ENCODE measurements at places on chromosomes 11 and 22.

DNA sequence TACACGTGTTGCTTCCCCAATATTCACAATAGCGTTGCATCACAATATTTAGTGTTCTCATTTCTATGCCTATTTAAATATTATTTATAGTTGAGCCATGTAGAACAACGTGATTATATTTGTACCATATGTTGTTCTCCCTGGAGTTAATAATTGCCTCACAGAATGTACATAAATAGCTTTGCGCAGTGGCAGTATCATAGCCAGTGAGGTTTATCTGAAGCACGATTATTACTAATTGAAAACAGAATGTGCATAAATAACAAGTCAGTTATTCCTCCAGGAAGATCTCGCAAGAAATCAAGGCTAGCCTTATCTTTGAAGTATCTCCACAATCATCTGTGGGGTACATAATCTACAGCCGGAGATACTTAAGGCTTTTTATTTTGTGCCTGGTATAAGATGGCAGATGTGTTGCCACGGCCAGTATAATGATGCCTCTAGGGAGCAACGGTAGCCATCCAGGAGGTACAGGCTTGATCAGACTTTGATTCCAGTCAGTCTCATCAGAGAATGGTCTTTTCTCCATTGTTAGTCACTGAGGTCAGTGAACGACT, 197.5 kb downstream of the MSANTD4 start:
- no peaks in the 10 kb centered on the region for H3K27me3 ChIP-seq
- DNase-seq, result no peak
- H3K36me3 ChIP-seq, result no peaks in the 10 kb centered on the region
- H3K4me3 ChIP-seq, result no peak overlapping the region
- H3K4me1 ChIP-seq, result no peaks in the 10 kb centered on the region
- no peak overlapping the region for H3K27ac ChIP-seq

DNA sequence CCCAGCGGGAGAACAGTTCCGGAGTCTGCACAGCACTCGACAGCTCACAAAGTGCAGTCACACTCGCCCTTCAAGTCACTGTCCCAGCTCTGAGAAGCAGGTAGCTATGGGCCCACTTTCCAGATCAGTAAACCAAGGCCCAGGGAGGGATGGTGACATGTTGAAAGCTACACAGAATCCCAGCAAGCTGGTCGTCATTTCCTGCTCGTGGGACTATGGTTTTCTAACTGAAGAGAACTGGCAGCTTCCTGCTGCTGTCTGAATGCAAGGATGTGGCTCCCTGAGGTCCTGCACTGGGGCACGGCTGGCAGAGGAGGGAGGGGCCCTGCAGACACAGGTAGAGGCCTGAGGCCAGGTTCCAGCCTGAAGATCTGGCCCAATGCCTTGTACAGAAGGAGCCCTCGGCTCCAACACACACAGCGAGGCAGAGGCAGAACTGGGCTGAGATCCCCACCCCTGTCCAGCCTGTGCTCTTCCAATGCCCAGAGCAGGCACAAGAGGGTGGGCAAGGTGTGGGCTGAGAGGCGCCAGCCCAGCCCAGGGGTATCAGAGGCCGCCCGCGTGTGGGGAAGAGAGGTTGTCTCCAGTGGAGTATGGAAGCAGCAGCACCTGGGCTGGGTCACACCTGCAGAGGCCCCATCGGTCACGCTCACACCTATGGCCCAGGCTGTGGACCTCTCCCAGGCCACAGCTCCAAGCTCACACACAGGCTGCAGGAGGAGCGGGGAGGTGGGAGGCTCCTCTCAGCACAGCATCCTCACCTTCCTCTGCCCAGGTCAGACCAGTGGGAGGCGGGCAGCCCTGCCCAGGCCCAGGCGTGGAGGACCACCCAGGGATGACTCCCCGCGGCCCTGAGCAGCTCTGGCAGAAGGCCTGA, 119.2 kb downstream of the PHF21B start:
- no peak overlapping the region for H3K27ac ChIP-seq
- no peak overlapping the region for H3K4me3 ChIP-seq
- no peaks in the 10 kb centered on the region for H3K4me1 ChIP-seq
- H3K27me3 ChIP-seq, result peaks cover 3% of the 10 kb centered on the region
- DNase-seq, result no peak
- no peaks in the 10 kb centered on the region for H3K36me3 ChIP-seq

DNA sequence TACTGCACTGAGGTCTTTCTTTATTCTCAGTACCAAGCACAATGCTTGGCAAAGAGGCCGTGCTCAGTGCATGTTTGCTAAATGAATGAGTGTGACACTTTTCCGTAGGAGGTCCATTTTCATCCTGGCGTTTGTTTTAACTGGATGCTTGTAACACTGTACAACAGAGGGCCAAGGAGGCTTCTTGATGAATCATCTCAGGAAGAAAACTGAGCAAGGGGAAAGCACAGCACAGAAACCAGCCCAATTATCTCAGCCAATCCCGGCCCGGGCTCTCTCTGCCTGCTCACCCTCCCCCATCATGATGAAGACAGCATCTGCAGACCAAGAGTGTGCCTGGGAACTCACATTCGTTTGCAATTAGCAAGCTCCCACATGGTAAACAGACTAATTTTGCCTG, 570.3 kb downstream of the OPCML start:
- peaks cover 6% of the 10 kb centered on the region for H3K4me1 ChIP-seq
- H3K36me3 ChIP-seq, result no peaks in the 10 kb centered on the region
- DNase-seq, result peak; percentile 90
- peak overlapping the region; percentile 19 for H3K27ac ChIP-seq
- no peak overlapping the region for H3K4me3 ChIP-seq
- H3K27me3 ChIP-seq, result peaks cover 4% of the 10 kb centered on the region

DNA sequence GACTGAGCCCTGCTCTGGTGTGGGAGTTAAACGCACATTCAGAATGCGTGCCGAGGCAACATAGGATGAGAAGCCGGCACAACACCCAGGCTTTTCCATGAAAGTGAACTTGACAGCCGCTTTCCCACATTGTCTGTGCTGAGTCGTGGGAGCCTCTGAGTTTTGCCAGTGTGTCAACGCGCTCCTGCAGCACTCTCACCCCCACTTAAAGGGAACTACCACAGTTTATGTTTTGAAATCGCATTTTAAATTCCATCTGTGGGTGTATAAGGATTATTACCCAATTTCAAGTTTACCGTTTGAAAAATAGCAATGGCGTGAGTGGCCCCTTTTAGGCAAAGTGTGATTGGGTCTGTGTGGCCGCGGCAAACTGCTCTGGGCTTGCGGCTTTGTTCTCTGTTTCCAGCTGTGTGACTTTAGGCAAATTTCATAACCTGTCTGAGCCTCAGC, 81.5 kb downstream of the FBLN1 start:
- H3K4me1 ChIP-seq, result no peaks in the 10 kb centered on the region
- no peak overlapping the region for H3K4me3 ChIP-seq
- H3K27me3 ChIP-seq, result no peaks in the 10 kb centered on the region
- peak; percentile 53 for DNase-seq
- H3K36me3 ChIP-seq, result no peaks in the 10 kb centered on the region

DNA sequence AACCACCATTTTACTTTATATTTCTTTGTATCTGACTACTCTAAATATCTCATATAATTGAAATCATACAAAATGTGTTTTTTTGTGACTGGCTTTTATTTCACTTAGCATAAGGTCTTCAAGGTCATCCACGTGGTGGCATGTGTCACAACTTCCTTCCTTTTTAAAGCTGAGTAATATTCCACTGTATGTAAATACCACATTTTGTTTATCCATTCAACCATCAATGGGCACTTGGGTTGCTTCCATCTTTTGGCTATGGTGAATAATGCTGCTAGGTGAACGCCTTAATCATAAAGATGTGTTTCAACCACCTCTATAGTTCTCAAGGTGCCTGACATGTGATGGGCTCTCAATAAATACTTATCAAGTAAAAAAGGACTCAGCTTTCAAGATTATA, 15.5 kb downstream of the RAB30 start:
- H3K27ac ChIP-seq, result no peak overlapping the region
- DNase-seq, result no peak
- no peak overlapping the region for H3K4me3 ChIP-seq

DNA sequence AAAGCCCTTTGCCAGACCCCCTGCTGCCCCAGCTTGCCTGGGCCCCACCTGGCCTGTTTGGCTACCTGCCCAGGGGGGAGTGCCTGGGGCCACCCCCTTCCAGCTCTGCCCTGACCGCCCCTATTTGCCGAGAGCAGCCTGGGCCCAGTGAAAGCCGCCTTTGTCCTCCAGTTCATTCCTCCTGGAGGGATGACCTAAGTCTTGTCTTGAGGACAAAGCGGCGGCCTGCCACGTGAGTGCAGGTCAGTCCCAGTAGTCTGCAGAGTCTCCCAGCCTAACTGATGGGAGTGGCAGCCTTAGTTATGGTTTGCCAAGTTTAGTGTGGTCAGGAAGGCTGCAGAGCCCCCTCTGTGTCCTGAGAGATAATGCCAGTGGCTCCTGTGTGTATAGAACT, 115.9 kb upstream of the CRYBB3 start:
- H3K4me3 ChIP-seq, result no peak overlapping the region
- no peak overlapping the region for H3K27ac ChIP-seq
- no peaks in the 10 kb centered on the region for H3K36me3 ChIP-seq
- DNase-seq, result no peak

GRCh38 chr11:1759851-1760220, 3.9 kb downstream of the CTSD start:
- no peak for DNase-seq
- H3K27ac ChIP-seq, result no peak overlapping the region
- H3K4me1 ChIP-seq, result peaks cover 14% of the 10 kb centered on the region
- H3K36me3 ChIP-seq, result no peaks in the 10 kb centered on the region
- H3K27me3 ChIP-seq, result no peaks in the 10 kb centered on the region

- H3K4me1 ChIP-seq, result peaks cover 9% of the 10 kb centered on the region
- H3K27ac ChIP-seq, result peak overlapping the region; percentile 19
- H3K4me3 ChIP-seq, result no peak overlapping the region
- DNase-seq, result peak; percentile 77
- no peaks in the 10 kb centered on the region for H3K27me3 ChIP-seq
Observed at GRCh38 chr11:48193876-48194275, 22.7 kb upstream of the OR4B1 start.

GRCh38 chr22:29750559-29751538, 16.0 kb downstream of the ZMAT5 start:
- no peak for DNase-seq
- H3K4me3 ChIP-seq, result no peak overlapping the region
- H3K27me3 ChIP-seq, result no peaks in the 10 kb centered on the region
- H3K27ac ChIP-seq, result no peak overlapping the region
- no peaks in the 10 kb centered on the region for H3K4me1 ChIP-seq
- no peaks in the 10 kb centered on the region for H3K36me3 ChIP-seq

DNA sequence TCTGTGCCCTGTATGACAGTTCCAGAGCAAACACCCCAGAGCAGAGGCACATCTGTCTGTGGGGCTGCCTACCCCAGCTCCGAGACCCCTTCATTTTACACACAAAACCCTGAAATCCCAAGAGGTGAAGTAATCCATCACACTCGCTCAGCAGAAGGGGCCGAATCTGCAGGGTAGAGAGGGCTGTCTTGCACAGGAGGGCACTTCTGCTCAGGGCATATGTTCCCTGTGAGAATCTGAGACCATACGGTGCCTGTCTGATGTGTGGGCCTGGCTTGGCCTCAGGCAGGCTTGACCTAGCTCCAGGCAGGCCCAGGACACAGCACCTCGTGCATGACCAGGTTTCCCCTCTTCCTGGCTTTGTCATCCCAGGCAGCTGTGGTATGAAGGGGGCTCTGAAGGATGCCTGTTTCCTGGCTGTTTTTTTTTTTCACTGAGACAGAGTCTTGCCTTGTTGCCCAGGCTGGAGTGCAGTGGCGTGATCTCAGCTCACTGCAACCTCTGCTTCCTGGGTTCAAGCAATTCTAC, 37.2 kb downstream of the GRIK4 start:
- no peak overlapping the region for H3K4me3 ChIP-seq
- peaks cover 25% of the 10 kb centered on the region for H3K4me1 ChIP-seq
- H3K27ac ChIP-seq, result peak overlapping the region; percentile 94
- H3K36me3 ChIP-seq, result no peaks in the 10 kb centered on the region
- peak; percentile 19 for DNase-seq

- DNase-seq, result peak; percentile 48
- no peak overlapping the region for H3K4me3 ChIP-seq
- no peak overlapping the region for H3K27ac ChIP-seq
- no peaks in the 10 kb centered on the region for H3K4me1 ChIP-seq
- H3K36me3 ChIP-seq, result no peaks in the 10 kb centered on the region
Observed at GRCh38 chr11:112794331-112794846, 166.8 kb upstream of the NCAM1 start.

DNA sequence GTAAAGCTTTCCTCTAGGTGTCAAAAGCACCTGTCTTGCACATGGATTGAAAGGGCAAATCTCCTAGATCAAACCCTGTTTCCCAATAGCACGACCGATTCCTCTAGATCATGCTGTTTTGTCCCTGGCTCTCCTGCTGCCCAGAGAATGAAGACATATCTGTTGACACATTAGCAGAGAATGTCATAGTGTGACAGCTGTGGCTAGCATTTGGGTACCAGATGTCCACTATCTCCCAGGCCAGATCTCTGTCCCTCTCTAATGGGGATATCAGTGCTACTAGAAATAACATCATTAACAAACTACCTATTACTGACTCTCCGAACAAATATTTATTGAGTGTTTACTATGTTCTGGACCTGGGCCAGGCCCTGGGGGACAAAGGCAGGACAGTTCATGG, 72.4 kb upstream of the ISX start:
- DNase-seq, result no peak
- H3K36me3 ChIP-seq, result no peaks in the 10 kb centered on the region
- H3K27ac ChIP-seq, result no peak overlapping the region
- H3K4me1 ChIP-seq, result no peaks in the 10 kb centered on the region
- H3K27me3 ChIP-seq, result no peaks in the 10 kb centered on the region
- H3K4me3 ChIP-seq, result no peak overlapping the region

- H3K27ac ChIP-seq, result no peak overlapping the region
- no peaks in the 10 kb centered on the region for H3K36me3 ChIP-seq
- peak overlapping the region; percentile 49 for H3K4me3 ChIP-seq
- peaks cover 9% of the 10 kb centered on the region for H3K27me3 ChIP-seq
- no peaks in the 10 kb centered on the region for H3K4me1 ChIP-seq
Observed at GRCh38 chr22:27614006-27614649, 187.4 kb downstream of the MN1 start.

- no peak overlapping the region for H3K4me3 ChIP-seq
- H3K27ac ChIP-seq, result peak overlapping the region; percentile 6
- peaks cover 13% of the 10 kb centered on the region for H3K4me1 ChIP-seq
- peak; percentile 76 for DNase-seq
Observed at GRCh38 chr11:77322506-77322905, 21.0 kb upstream of the GDPD4 start.

DNA sequence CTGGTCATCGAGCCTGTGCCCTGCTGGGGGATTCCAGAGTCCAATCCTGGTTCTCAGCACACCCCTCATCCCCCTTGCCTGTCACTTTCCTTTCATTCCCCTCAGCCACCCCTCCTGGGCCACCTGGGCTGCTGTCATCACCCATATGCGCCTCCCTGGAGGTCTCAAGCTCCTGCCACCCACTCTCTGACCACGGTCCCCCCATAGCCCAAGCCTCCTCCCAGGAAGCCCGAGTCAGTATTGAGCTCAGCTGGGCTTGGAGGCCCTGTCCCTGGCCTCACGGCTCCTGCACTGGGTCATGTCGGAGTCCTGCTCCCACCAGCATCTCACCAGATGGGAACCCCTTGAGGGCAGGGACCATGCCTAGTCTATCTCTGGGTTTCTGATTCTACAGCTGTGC, 44.6 kb downstream of the NFAM1 start:
- DNase-seq, result no peak
- H3K4me1 ChIP-seq, result no peaks in the 10 kb centered on the region
- no peaks in the 10 kb centered on the region for H3K27me3 ChIP-seq
- no peak overlapping the region for H3K27ac ChIP-seq
- no peak overlapping the region for H3K4me3 ChIP-seq

GRCh38 chr22:17257121-17258001, 38.1 kb upstream of the ADA2 start:
- no peaks in the 10 kb centered on the region for H3K27me3 ChIP-seq
- H3K4me1 ChIP-seq, result no peaks in the 10 kb centered on the region
- H3K27ac ChIP-seq, result no peak overlapping the region
- no peak for DNase-seq
